ENCODE measurements at places on chromosomes 4 and X.

GRCh38 chr4:173482330-173482931, 47.6 kb downstream of the HAND2 start:
- no peak for DNase-seq

DNA sequence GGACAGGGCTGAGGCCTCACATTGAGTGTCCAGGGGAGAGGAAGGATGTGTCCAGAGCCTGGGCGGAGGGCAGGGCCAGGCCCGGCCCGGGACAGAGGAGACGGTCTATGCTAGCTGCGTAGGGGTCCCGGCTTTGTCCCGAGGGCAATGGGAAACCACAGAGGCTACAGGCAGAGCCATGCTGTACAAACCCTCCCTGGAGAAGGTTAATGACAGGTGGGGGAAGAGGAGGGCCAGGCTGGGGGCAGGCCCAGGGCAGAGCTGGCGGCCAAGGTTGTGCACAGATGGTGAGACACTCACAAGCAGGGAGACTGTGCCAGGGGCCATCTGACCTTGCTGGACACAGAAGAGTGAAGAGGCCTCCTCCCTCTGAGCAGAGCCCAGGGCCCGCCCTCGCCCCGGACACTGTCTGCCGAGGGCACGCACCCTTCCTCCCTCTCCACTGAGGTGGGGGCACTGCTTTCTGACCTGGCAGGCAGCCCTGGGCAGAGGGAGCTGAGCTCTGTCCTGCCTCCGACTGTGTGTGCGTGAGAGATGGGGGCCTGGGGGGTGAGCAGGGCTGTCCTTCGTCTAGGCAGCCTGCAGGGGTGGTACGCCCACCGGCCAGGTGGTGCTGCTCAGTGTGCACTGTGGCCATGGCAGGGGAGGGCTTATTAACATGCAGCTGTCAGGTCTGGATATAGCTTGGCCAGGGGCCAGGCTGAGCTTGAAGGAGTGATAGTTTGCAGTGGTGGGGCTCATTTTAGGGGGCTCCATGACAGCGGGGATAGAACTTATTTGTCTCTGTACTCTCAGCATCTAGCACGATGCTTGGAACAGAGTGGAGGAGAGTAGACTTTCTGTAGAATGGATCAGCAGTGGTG, 75.7 kb upstream of the LRPAP1 start:
- DNase-seq, result no peak

GRCh38 chr4:63986253-63986652, 423.0 kb downstream of the TECRL start:
- no peak for DNase-seq

- no peak for DNase-seq
Observed at GRCh38 chr4:145887241-145887991, 51.2 kb downstream of the ZNF827 start.

DNA sequence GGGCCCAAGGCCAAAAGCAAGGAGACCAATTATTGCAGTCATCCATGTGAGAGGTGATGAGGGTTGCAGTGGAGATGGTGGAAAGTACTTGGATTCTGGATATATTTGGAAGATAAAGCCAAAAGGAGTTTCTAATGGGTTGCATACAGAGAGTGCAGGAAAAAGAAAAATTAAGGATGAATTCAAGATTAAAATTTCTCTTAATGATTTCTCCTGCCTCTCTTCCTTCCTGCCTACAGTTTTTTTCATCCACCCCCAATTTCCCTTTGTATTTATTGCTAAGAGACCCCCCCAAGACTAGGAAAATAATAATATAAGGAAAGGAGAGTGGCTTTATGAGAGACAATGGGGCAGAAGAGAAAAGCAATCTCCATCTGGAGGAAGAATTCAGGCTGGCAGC, 8.6 kb upstream of the FGF5 start:
- no peak for DNase-seq

- DNase-seq, result peak; percentile 36
Observed at GRCh38 chr4:153521999-153522801, 56.0 kb downstream of the TMEM131L start.

DNA sequence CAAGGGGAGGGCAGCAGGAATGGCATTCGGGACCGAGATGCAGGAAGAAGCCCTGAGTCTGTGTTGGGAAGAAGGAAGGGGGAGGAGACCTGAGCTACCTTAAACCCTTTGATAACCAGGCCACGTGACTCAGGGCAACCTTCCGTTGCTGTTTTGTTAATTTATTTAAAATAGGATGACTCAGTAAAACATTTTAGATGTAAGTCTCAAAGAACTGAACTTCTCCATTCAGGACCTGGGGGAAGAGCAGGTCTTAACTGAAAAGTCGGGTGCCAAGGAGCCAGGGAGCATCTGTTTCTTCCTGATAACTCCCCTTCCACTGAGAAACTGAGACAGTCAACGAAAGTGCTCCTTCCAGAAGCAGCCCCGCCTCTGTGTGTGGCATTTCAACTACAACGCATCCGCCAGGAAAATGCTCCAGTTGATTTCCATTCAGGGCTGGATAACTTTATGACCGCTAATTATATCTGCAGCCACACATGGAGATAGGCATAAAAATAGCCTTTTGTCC, 88.0 kb downstream of the IRF2 start:
- no peak for DNase-seq

DNA sequence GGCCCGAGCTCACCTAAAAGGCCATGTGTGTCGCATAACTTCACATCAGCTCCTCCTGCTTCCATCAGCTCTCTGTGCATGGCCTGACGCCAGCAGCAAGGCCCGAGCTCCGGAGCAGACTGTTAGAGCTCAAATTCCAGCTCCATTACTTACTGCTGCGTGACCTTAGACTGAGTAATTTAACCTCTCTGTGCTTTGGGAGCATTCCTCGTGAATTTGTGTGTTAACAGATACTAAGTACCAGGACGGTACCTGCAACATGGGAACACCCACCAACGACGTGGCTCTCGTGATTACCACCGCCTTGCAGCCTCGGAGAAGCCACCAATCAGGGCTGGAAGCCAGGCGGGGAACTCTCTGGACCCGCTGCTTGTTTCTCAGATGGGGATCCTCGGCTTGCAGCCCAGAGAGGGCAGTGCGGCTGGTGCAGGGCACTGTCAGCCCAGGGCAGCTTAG, 12.9 kb downstream of the LETM1 start:
- no peak for DNase-seq

DNA sequence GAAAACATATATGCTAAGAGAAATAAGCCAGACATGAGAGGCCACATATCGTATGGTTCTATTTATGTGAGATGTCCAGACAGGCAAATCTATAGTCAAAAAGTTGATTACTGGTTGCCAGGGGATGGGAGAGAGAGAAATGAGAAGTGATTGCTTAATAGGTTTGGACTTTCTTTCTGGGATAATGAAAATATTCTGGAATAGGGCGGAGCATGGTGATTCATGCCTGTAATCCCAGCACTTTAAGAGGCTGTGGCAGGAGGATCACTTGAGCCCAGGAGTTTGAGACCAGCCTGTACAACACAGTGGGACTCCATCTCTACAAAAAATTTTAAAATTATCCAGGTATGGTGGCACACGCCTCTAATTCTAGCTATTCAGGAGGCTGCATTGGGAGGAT, 22.4 kb downstream of the RBM47 start:
- DNase-seq, result no peak

- no peak for DNase-seq
Observed at GRCh38 chrX:39836802-39837420, 260.8 kb downstream of the BCOR start.

- no peak for DNase-seq
Observed at GRCh38 chrX:1584237-1585011, 7.0 kb upstream of the AKAP17A start.

DNA sequence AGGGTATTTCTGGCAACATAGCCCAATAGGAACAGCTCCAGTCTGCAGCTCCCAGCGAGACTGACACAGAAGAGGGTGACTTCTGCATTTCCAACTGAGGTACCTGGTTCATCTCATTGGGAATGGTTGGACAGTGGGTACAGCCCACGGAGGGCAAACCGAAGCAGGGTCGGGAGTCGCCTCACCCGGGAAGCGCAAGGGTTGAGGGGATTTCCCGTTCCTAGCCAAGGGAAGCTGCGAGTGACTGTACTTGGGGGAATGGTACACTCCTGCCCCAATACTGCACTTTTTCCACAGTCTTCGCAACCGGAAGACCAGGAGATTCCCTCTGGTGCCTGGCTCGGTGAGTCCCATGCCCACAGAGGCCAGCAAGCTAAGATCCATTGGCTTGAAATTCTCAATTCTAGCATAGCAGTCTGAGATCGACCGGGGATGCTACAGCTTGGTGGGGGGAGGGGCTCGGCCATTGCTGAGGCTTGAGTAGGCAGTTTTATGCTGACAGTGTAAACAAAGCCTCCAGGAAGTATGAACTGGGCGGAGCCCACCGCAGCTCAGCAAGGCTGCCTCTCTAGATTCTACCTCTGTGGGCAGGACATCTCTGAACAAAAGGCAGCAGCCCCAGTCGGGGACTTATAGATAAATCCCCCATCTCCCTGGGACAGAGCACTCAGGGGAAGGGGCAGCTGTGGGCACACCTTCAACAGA, 14.0 kb upstream of the ADAD1 start:
- no peak for DNase-seq

- DNase-seq, result no peak
Observed at GRCh38 chr4:145315811-145316225, 135.4 kb upstream of the OTUD4 start.

DNA sequence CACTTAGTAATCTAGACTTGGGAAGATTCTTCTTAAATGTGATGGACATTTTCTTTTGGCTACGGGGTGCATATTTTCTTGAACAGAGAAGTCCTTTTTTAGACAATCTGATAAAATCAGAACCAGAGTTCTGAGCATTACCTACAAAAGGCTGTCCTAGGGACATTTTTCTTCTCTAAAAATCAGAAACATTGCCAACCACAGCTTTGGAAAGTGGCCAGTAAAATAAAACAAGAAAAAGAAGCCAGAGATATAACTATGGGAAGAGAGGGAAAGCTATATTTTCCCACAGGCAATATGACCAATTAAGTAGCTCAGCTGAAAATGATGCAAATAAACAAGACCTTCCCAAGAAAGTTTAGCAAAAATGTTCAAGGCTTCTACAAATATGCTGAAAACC, 55.9 kb downstream of the MXRA5 start:
- DNase-seq, result no peak

GRCh38 chrX:106954041-106954440, 33.8 kb downstream of the CLDN2 start:
- DNase-seq, result no peak

DNA sequence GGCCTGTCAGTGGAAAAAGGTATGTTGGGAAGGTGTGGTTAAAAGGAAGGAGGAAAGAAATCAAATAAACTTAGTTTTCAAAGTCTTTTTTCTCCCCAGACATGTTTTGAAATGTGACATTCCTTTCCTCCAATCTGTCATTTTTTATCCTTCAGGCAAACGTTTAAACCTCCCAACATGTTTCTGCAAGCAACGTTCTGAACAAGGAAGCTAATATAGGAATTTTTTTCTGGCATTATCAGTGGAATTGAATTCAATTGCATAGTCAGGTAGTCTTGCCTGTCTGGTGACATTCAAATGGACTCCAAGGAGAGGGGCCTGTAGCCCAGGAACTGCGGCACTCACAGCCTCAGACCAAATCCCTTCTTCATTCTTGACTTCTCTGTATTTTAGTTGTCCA, 30.0 kb upstream of the RASSF6 start:
- DNase-seq, result no peak

GRCh38 chr4:2742081-2742822, 13.9 kb downstream of the TNIP2 start:
- DNase-seq, result no peak

DNA sequence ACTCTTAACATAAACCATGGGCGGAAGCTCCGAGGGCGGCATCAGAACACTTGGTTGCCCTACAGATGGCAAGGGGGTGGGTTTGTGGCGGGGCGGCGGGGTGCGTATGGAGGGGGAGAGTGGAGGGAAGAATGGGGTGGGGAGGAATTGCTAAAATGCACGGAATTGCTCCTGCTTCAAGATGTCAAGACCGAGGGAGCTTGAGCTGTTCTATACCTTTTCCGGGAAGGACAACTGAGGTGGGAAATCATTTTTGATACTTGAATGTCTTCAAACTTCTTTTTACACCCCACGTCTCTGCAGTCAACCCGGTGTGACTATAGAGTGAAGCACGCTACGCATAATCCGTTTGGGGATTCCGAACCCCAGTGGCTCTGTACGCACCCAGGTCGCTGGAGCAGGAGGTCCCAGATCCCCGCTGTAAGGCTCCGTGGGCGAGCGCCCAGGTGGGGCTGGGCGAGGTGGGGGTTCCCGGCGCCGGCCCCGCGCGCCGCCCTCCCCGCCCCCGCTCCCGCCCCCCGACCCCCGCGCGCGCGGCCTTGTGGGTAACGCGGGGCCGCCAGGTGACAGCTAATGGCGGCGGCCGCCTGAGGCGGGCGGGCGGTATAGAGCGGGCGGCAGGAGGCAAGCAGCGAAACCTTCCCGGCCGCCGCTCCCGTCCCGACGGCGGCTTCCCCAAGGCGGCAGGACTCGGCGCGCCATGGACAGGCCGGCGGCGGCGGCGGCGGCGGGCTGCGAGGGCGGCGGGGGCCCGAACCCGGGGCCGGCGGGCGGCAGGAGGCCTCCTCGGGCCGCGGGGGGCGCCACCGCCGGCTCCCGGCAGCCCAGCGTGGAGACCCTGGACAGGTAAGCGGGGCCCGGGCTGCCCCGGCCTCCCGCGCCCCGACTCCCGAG, at the start of gene MTMR1:
MTMR1 (plus strand) TSS at position 566 of the 894 bp plus-strand sequence; CDS start at position 701, 135 bp downstream.
- peak; percentile 19 for DNase-seq

DNA sequence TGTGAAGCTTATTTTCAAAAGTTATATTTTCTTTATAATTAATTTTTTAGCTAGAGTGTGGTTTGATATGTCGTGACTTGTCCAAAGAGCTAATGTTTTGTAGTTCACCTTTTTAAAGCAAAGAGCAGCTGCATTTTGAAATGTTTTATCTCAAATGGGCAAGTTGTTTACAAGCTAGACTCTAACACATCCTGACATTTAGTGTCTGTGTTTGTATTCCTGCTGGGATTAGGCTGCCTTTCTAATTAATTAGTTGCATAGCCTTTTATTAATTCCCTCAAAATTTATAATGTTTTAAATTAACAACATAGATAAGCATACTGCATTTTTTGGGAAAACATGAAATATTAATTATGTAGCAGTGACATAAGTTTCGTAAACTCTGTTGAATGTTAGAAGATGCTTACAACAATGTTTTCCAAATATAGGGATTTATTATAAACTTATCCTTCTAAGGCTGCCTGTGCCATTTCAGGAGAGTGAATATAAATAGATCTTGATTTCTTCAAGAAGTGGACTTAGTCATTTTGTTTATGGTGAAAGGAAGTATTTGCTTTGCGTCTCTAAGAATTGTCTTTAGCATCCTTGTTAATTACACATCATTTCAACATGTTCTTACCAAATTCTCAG, 37.7 kb upstream of the NUDT6 start:
- DNase-seq, result no peak

GRCh38 chrX:47241201-47242011, 8.6 kb downstream of the USP11 start:
- no peak for DNase-seq

- DNase-seq, result no peak
Observed at GRCh38 chr4:77225022-77225421, 68.0 kb downstream of the CCNG2 start.

DNA sequence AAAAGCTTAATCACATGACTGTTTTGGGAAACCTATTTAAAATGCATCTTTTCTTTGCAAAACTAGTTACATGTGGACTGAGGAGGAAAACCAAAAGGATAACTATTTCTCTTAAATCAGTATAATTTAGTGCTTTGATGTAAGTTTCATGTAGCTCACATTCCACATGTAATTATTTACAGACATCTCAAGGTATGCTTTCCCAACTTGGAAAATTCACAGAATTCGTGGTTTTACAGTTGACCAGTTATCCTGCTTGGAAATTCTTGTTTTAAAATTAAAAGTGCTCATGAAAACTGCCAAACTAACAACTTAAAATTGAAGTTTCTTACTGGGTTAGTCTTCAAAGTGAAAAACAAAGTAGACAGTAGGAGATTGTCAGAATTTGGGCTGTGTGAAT, 52.4 kb downstream of the EDNRA start:
- no peak for DNase-seq

GRCh38 chrX:153971450-153972367, at the start of gene HCFC1:
Gene HCFC1, minus strand, starts transcription at chrX:153971818. Its CDS starts 978 bp downstream, at chrX:153970840.
- DNase-seq, result peak; percentile 86
